ENCODE measurements at places on chromosomes 2 and 18. TPM values are rescaled to one million over a fixed set of nuclear protein-coding genes. Genes with fewer than 3 reads are reported as not detected.

POTEJ gene
- total RNA-seq, result not detected

RAMP1 gene
- total RNA-seq, result not detected

CKAP2L gene
- total RNA-seq, result 32.7 TPM

KCNG3 gene
- total RNA-seq, result not detected

MOCOS gene
- total RNA-seq, result 17.3 TPM

XDH gene
- total RNA-seq, result 23.3 TPM

OTOS gene
- total RNA-seq, result not detected

CCDC178 gene
- total RNA-seq, result not detected

IL36B gene
- total RNA-seq, result not detected

MC5R gene
- total RNA-seq, result not detected

DSEL gene
- 6.0 TPM for total RNA-seq

KANSL1L gene
- 6.1 TPM for total RNA-seq

SKOR2 gene
- total RNA-seq, result not detected

ZFAND2B gene
- 23.7 TPM for total RNA-seq

DNAJC5G gene
- not detected for total RNA-seq

NBAS gene
- total RNA-seq, result 53.3 TPM

APCDD1 gene
- total RNA-seq, result 24.8 TPM

IL36RN gene
- 0.67 TPM for total RNA-seq

KIAA2012 gene
- under 0.01 TPM for total RNA-seq

ANKMY1 gene
- 14.8 TPM for total RNA-seq

DLX1 gene
- 0.17 TPM for total RNA-seq

DAW1 gene
- total RNA-seq, result not detected

CD302 gene
- 3.0 TPM for total RNA-seq

REG3A gene
- total RNA-seq, result not detected

RNF149 gene
- total RNA-seq, result 53.0 TPM

EVX2 gene
- not detected for total RNA-seq

RAB17 gene
- 8.9 TPM for total RNA-seq

VAMP8 gene
- total RNA-seq, result 94.0 TPM

RAB27B gene
- 1.8 TPM for total RNA-seq

DES gene
- 0.33 TPM for total RNA-seq

NYAP2 gene
- total RNA-seq, result not detected

CYP27C1 gene
- total RNA-seq, result 8.3 TPM

DSC3 gene
- total RNA-seq, result 272 TPM

CYRIA gene
- total RNA-seq, result 2.0 TPM

SCYGR4 gene
- not detected for total RNA-seq

MAP2 gene
- total RNA-seq, result 10.5 TPM

TLX2 gene
- total RNA-seq, result 0.19 TPM

CNTNAP5 gene
- not detected for total RNA-seq

MYO5B gene
- 31.7 TPM for total RNA-seq

TOGARAM2 gene
- total RNA-seq, result not detected

CD226 gene
- total RNA-seq, result 0.67 TPM

SEPTIN10 gene
- 76.4 TPM for total RNA-seq

WIPF1 gene
- 1.0 TPM for total RNA-seq

RGPD4 gene
- not detected for total RNA-seq
